Activated CD4-positive, alpha-beta memory T cell treated with anti-CD3 and anti-CD28 coated beads for 36 hours (primary cell): ENCODE measurements at places on chromosomes 16 and 17.

GRCh38 chr16:27768651-27769272, 218.8 kb downstream of the KATNIP start:
- DNase-seq = no peak

DNA sequence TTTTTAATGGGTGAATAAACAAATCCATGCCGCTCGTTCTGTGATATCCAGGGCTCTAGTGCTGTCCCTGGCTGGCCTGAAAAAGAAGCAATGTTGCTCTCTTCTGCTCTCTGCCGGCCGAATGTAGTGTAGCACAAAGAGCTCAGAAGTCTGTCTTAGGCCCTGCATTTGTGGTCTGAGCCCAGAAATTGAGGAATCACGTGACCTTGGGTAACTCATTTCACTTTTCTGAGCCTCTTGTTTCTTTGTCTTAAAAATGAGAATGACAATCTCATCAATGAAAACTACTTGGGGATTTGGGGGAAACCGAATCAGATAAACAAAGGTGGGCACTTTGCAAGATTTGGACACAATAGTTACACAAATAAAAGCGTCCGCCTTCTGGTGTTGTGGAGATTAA, 381.6 kb upstream of the ASIC2 start:
- DNase-seq = peak; percentile 65

GRCh38 chr16:11075163-11075562, 130.8 kb downstream of the CLEC16A start:
- no peak for DNase-seq

GRCh38 chr17:61717352-61717751, 126.3 kb upstream of the NACA2 start:
- DNase-seq = no peak

GRCh38 chr17:7486181-7486580, 2.0 kb downstream of the POLR2A start:
- no peak for DNase-seq
